ENCODE measurements at places on chromosomes 2 and 18.

DNA sequence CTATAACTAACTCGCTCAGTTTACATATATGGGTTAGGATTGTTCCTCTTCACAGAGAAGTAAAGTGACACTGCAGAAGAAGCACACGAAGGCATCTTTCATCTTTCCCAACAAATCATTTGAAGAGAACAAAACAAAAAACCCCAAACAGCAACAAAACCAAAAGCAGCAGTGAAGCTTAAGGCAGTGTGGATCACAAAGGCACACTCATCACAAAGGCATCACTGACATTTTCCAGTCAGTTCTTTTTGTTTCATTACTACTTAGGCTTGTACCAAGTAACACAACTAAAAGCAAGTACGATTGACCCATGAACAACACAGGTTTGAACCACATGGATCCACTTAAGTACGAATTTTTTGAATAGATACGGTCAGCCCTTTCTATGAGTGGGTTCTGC is 75.7 kb downstream of the RNF152 start:
- DNase-seq, result no peak

DNA sequence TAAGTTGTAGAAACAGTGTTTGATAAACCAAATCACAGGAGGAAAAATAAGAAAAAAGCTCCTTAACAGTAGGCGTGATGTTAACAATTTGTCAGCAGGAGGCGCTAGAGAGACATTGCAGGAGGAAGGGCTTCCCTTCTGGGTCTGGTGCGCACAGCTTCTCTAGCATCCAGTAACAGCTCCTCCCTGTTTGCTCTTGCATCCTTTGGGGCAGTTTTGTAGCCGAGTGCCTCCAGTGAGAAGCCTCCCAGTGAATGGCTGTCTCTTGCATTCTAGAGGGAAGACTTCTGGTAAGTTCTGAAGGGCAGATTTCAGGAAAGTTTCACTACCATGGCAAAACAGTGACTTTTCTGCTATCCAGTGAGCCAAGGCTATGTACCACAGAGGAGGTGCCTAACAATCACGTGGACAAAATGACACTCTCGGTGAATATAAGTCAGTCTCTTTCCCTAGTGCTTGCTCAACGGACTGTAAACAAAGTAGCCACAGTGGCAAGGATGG is 9.5 kb upstream of the ZNF396 start:
- DNase-seq, result peak; percentile 16

GRCh38 chr2:204794624-204795023 is 249.3 kb downstream of the PARD3B start:
- DNase-seq, result no peak

DNA sequence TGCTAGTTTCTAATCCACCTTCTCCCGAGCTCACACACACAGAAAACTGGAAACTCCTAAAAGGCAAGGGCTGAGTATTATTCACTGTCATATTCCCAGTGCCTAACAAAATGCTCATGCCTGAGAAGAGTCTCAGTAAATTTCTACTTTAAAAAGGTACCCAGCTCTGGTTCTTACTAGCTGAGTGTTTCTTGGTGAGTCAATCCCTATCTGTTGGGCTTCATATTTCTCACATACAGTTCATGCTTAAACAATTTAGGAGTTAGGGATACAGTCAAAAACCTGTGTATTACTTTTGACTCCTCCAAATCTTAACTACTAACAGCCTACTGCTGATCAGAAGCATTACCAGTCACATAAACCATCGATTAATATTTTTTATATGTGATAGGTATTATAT is 204.9 kb downstream of the EN1 start:
- no peak for DNase-seq

DNA sequence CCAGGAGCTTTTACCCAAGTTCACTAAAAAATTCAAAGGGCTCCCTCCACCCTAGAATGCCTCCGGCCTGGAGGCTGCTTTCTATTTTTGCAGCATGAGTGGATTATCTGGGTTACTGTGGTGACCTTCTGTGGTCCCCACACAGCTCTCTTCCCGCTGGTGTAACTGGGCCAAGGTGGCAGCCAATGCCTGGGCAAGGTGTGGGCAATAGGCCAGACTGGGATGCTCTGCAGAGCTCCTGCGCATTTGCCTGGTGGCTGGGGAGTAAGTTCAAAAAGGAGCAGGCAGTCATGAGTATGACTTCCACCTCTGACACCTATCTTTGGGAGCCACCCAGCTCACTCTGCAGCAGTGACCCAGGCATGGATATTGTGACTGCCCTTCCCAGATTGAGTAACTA is 130.5 kb upstream of the SPRED2 start:
- DNase-seq, result no peak

All from stimulated activated CD4-positive, alpha-beta T cell treated with anti-CD3 and anti-CD28 coated beads, Interleukin-15, amount 100 ng/mL, for 1 hour (primary cell).